Activated CD8-positive, alpha-beta memory T cell treated with anti-CD3 and anti-CD28 coated beads for 1 hour (primary cell): ENCODE measurements at places on chromosomes 3 and 15.

DNA sequence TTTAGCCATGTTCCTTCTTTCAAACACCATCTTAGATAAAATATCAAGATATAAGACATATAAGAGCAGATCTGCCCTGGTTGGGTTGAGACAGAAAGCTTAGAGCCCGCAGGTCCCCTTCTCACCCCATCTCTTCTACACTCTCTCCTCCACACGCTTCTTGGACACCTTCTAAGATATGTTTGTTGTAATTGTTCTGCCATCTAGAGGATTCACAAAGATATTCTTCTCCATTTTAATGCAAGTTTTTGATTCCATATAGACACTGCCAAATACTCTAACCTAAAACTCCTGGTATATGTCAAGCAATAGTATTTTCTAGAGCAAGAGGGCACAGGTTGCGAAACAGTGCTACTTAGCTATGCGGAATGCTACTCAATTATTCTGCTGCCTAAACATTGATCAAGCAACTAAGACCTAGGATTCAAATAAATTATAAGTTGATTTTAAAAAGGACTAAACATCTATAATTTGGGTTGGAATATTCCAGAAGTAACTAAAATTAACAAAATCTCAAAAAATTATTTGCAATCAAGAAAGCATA, 6.8 kb downstream of the CHRM5 start:
- DNase-seq, result no peak

DNA sequence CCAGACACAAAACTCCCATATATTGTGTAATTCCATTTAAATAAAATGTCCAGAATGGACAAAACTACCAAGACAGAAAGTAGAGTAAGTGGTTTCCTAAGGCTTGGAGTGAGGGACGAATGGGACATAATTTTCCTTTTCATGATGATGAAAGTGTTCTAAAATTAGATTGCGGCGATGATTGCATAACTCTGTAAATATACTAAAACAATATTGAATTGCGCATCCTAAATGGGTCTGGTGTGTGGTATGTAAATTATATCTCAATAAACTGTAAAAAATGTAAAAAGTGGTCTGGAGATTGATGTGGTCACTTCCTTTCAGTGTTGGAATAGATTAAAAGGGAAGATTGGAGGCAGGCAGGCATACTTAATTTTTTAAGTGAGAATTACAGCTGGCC, 105.9 kb upstream of the KCNAB1 start:
- DNase-seq, result no peak

- no peak for DNase-seq
Measured at GRCh38 chr15:85795337-85796305, 896 bp upstream of the KLHL25 start.

GRCh38 chr3:79086514-79086913, 681.3 kb downstream of the ROBO1 start:
- DNase-seq, result no peak

- no peak for DNase-seq
Measured at GRCh38 chr15:74800559-74801094, 12.0 kb upstream of the LMAN1L start.

- DNase-seq, result no peak
Measured at GRCh38 chr15:99970891-99971430, 237.7 kb upstream of the LYSMD4 start.
